T-helper 17 cell (primary cell): ENCODE measurements at places on chromosomes 12 and 14.

- no peaks in the 10 kb centered on the region for H3K36me3 ChIP-seq
- no peaks in the 10 kb centered on the region for H3K4me1 ChIP-seq
- no peak for DNase-seq
- H3K27ac ChIP-seq, result no peak overlapping the region
Measured at GRCh38 chr12:19014240-19014639, 115.3 kb upstream of the PLEKHA5 start.

DNA sequence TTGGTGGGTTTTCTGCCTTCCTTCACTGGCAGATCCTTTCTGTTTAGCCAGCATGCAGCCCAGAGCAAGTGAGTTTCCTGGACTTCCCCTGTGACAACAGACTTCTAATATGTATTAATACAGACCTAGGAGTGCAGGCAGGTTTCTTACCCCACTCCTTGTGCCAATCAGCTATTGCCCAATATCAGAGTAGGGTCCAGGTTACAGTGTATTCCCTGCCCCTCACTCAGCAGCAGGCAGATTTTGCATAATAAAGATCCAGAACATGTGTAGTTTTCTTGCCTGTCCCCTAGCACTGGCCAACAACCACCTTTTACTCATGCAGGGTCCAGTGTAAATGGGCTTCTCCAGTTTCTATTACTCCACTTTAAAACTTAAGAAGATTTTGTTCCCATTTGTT is 4.7 kb upstream of the SMIM10L1 start:
- H3K27ac ChIP-seq, result no peak overlapping the region
- no peaks in the 10 kb centered on the region for H3K27me3 ChIP-seq
- no peak overlapping the region for H3K4me3 ChIP-seq
- H3K4me1 ChIP-seq, result peaks cover 47% of the 10 kb centered on the region
- DNase-seq, result no peak
- H3K36me3 ChIP-seq, result peaks cover 10% of the 10 kb centered on the region

- peaks cover 29% of the 10 kb centered on the region for H3K4me1 ChIP-seq
- peaks cover 3% of the 10 kb centered on the region for H3K36me3 ChIP-seq
- no peaks in the 10 kb centered on the region for H3K27me3 ChIP-seq
- no peak for DNase-seq
- no peak overlapping the region for H3K4me3 ChIP-seq
Measured at GRCh38 chr14:64926398-64926995, 12.2 kb downstream of the CHURC1 start.

- H3K27me3 ChIP-seq, result no peaks in the 10 kb centered on the region
- H3K4me1 ChIP-seq, result no peaks in the 10 kb centered on the region
- H3K36me3 ChIP-seq, result no peaks in the 10 kb centered on the region
Measured at GRCh38 chr14:40629144-40629543, 977.5 kb upstream of the LRFN5 start.

GRCh38 chr12:45331552-45331951 is 115.7 kb downstream of the ANO6 start:
- H3K4me1 ChIP-seq, result peaks cover 4% of the 10 kb centered on the region
- H3K27ac ChIP-seq, result no peak overlapping the region
- H3K27me3 ChIP-seq, result no peaks in the 10 kb centered on the region

- no peaks in the 10 kb centered on the region for H3K4me1 ChIP-seq
- no peak for DNase-seq
- H3K4me3 ChIP-seq, result no peak overlapping the region
- H3K27me3 ChIP-seq, result no peaks in the 10 kb centered on the region
- H3K27ac ChIP-seq, result no peak overlapping the region
- H3K36me3 ChIP-seq, result no peaks in the 10 kb centered on the region
Measured at GRCh38 chr12:99146185-99146584, 501.1 kb downstream of the APAF1 start.

GRCh38 chr14:94396628-94397225 is 8.3 kb upstream of the SERPINA1 start:
- no peak for DNase-seq
- peaks cover 10% of the 10 kb centered on the region for H3K4me1 ChIP-seq
- H3K4me3 ChIP-seq, result no peak overlapping the region
- no peak overlapping the region for H3K27ac ChIP-seq
- peaks cover 20% of the 10 kb centered on the region for H3K27me3 ChIP-seq

GRCh38 chr12:90173499-90174197 is 465.0 kb upstream of the ATP2B1 start:
- DNase-seq, result no peak
- H3K4me1 ChIP-seq, result no peaks in the 10 kb centered on the region
- peak overlapping the region; percentile 3 for H3K4me3 ChIP-seq
- H3K27ac ChIP-seq, result no peak overlapping the region
- H3K27me3 ChIP-seq, result no peaks in the 10 kb centered on the region

GRCh38 chr14:77290705-77291104 is 19.7 kb upstream of the NGB start:
- H3K4me1 ChIP-seq, result peaks cover 3% of the 10 kb centered on the region
- no peaks in the 10 kb centered on the region for H3K27me3 ChIP-seq
- no peak overlapping the region for H3K4me3 ChIP-seq
- no peak overlapping the region for H3K27ac ChIP-seq
- DNase-seq, result no peak

DNA sequence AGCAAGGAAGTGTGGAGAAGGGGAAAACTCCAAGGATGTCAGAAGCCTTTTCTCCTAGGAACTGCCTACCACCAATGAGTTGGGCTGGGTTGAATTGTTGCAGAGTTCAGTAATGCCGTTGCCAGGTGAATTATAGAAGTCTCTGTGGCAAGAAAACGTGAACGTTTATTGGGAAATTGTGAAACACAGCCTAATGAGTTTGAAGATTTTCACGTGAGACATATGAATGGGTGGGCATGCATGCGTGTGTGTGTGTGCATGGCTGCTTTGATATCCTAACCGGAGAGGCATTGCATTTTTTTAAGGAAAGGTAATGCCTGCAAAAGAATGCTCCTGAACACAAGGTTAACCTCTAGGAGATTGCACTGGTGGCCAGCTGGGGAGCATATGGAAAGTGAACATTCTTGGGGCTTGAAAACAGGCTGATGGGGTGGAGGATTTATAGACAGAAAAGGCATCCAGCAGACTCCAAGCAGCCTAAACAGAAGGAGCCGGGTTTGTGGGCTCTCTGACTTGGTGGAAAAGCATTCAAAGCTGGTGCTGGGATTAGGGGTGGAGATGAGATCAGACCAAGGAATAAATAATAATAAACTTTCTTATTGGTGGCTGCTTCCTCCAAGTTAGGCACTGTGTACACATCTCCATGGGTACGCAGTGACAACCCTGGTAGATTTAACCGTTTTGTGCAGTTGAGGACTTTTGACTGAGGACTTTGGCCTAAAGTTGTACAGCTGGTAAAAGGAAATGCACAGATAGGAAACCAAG is 67.8 kb downstream of the NTF3 start:
- DNase-seq, result no peak
- H3K36me3 ChIP-seq, result peaks cover 2% of the 10 kb centered on the region
- no peak overlapping the region for H3K4me3 ChIP-seq
- peaks cover 50% of the 10 kb centered on the region for H3K27me3 ChIP-seq

GRCh38 chr12:11630046-11630706 is 19.3 kb upstream of the ETV6 start:
- no peaks in the 10 kb centered on the region for H3K36me3 ChIP-seq
- H3K4me3 ChIP-seq, result no peak overlapping the region
- no peak for DNase-seq
- H3K4me1 ChIP-seq, result peaks cover 2% of the 10 kb centered on the region
- H3K27ac ChIP-seq, result no peak overlapping the region

DNA sequence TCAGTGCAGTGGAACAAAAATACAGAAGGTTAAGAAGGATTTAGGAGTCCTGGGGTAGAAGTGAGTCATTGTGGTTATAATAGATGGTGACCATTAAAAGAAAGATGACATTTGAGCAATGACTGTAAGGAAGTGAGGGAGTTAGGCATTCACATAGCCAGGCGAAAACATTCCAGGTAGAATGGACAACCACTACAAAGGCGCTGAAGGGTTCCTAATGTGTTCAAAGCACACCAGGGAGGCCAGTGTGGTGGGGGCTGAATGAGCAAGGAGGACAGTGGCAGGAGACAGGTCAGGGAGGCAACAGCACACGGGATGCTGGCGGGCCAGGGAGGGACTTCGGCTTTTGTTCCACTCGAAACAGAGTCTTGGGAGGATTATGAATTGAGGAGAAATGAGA is 129.9 kb downstream of the NPAS3 start:
- H3K4me3 ChIP-seq, result no peak overlapping the region
- no peaks in the 10 kb centered on the region for H3K27me3 ChIP-seq
- H3K27ac ChIP-seq, result no peak overlapping the region
- no peak for DNase-seq
- no peaks in the 10 kb centered on the region for H3K36me3 ChIP-seq
- H3K4me1 ChIP-seq, result no peaks in the 10 kb centered on the region

- H3K4me3 ChIP-seq, result peak overlapping the region; percentile 36
- H3K36me3 ChIP-seq, result peaks cover 2% of the 10 kb centered on the region
- H3K27ac ChIP-seq, result peak overlapping the region; percentile 74
- no peaks in the 10 kb centered on the region for H3K27me3 ChIP-seq
- peaks cover 22% of the 10 kb centered on the region for H3K4me1 ChIP-seq
- DNase-seq, result no peak
Measured at GRCh38 chr12:62525271-62525670, 58.6 kb downstream of the MON2 start.

- peak overlapping the region; percentile 82 for H3K4me3 ChIP-seq
- peak overlapping the region; percentile 81 for H3K27ac ChIP-seq
- DNase-seq, result no peak
- H3K27me3 ChIP-seq, result no peaks in the 10 kb centered on the region
Measured at GRCh38 chr12:67827820-67828383, 161.3 kb upstream of the IFNG-AS1 start.

GRCh38 chr12:127381043-127381668 is 885.8 kb upstream of the TMEM132C start:
- no peak overlapping the region for H3K27ac ChIP-seq
- peaks cover 3% of the 10 kb centered on the region for H3K4me1 ChIP-seq
- peak; percentile 17 for DNase-seq
- H3K27me3 ChIP-seq, result peaks cover 27% of the 10 kb centered on the region
- no peaks in the 10 kb centered on the region for H3K36me3 ChIP-seq

- peaks cover 6% of the 10 kb centered on the region for H3K4me1 ChIP-seq
- H3K27me3 ChIP-seq, result peaks cover 6% of the 10 kb centered on the region
- H3K27ac ChIP-seq, result no peak overlapping the region
- H3K4me3 ChIP-seq, result no peak overlapping the region
- no peaks in the 10 kb centered on the region for H3K36me3 ChIP-seq
Measured at GRCh38 chr12:21387174-21387573, 14.5 kb downstream of the IAPP start.

DNA sequence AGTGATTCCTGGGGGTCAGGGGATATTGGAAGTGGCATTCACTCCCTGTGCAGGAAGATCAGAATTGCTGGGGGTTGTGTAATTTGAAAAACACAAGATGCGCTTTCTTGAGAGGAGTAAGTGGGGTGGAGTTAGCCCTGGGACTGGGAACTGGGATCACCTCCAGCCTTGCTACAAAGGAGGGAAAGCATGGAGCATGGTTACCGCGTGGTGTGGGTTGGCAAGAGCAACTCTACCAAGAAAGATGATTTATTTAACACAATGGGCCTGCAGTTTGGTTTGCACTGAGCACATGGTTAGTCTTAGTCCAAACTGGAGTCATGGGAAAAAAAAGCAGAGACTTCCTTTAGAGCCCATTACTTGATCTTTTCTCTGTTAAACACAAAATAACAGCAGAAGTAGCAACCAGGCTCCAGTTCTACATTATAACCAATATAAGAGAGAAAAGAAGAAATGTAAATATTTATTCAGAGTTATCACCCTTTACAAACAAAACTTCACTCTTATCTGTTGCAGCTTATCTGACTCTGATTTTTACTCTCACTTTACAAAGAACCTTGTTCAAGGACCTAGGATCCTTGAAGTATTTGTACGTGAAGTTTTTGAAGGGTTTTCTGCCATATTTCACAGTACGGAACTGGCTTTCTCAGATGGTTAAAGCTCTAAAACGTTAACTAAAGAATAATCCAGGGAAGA is 2.1 kb upstream of the NIN start:
- no peak overlapping the region for H3K4me3 ChIP-seq
- no peaks in the 10 kb centered on the region for H3K27me3 ChIP-seq
- H3K4me1 ChIP-seq, result peaks cover 44% of the 10 kb centered on the region
- no peak for DNase-seq
- H3K36me3 ChIP-seq, result peaks cover 4% of the 10 kb centered on the region
- H3K27ac ChIP-seq, result peak overlapping the region; percentile 95

DNA sequence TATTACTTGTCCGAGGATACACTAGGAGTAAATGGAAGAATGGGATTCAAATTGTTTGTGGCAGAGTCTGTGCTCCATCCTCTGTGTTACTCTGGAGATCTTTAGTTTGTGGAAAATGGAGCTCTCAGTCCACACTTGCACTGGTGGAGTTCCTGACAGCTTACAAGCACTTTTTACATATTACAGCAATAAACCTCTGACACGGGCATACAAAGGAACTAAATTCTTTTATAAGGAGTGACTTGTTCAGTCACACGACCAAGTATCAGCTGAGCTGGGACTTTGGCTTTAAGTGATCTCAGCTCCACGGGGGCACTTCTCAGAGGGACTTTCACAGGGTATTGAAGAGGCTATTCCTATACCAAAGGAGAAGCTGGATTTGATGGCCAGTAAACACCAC is 417.5 kb downstream of the LRIG3 start:
- no peak overlapping the region for H3K4me3 ChIP-seq
- no peak for DNase-seq
- no peak overlapping the region for H3K27ac ChIP-seq

DNA sequence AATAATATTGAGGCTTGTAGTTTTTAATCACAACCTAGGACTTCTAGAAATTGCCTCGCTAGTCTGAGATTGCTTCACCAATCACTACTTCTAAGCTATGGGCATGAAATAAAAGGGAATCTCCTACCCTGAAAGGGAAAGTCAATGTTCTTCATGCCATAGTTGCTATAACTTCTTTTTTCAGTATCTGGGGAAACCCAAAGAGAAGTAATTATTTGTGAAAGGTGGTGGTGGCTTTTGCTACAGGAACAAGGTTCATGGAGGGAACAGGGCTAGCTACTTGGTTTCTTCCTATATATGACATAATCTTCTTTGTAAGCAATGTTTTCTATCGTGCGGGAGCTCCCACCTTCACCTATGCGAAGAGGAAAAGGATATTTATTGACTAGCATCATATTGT is 61.6 kb upstream of the DNM1L start:
- H3K27ac ChIP-seq, result no peak overlapping the region
- H3K36me3 ChIP-seq, result no peaks in the 10 kb centered on the region
- DNase-seq, result no peak
- H3K4me1 ChIP-seq, result peaks cover 1% of the 10 kb centered on the region

DNA sequence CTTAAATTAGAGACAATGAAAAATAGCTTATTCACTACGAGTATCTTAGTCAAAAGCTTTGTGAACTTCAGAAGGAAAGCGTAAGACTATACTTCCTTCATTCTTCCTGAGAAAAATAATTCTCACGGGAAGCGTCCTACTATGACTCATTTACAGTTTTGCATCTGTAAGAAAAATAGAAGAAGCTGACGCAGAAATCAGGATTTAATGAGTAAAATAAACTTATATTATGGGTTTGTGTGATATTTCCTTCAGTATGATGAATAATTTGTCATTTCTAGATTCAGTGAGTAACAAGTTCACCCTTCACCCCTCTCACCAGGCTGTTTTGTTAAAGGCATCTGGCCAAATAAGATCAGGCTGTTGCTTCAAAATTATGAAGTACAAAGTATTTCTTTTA is 17.8 kb upstream of the PDE3A start:
- H3K36me3 ChIP-seq, result no peaks in the 10 kb centered on the region
- no peak overlapping the region for H3K27ac ChIP-seq
